ENCODE measurements at places on chromosomes 1 and 21. TPM values are rescaled to one million over a fixed set of nuclear protein-coding genes. Genes with fewer than 3 reads are reported as not detected.

DNA sequence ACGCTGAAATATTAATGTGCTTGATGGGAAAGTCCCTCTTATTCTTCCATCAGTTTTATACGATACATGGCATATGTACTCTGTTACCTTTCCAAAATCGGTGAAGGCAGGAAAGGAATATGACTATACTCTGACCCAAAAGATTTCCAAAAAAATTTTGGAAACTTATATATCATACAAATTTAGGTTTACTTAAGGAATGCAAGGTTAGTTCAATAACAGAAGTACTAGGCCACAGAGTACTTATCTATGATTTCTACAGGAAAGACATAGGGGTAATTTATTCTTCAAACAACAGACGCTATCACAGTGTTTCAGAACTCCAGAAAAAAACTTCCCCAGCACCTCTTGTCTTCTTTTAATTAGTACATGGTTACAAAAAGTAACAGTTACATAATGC lies 84.8 kb downstream of the COP1 start:
- DNase-seq = no peak

DNA sequence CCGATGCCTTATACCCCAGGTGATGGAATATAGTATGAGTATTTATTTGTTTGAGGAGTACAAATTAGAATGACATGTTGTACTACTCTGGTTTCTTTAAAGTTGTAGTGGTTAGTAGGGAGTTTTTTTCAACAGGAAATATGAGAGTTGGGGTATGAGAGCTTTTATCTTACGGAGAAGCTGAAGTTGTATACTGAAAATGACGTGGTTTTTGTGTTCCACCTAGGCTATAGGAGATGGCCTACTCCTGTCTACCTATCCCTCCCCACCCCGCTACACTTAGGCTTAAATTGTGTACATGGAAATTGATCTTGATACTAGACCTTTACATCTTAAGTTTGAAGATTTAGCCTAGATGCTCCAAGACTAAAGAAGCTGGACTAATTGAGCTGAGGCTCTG lies 6.8 kb upstream of the HAX1 start:
- no peak for DNase-seq

GIPC2 gene
- total RNA-seq = 1.5 TPM

DNA sequence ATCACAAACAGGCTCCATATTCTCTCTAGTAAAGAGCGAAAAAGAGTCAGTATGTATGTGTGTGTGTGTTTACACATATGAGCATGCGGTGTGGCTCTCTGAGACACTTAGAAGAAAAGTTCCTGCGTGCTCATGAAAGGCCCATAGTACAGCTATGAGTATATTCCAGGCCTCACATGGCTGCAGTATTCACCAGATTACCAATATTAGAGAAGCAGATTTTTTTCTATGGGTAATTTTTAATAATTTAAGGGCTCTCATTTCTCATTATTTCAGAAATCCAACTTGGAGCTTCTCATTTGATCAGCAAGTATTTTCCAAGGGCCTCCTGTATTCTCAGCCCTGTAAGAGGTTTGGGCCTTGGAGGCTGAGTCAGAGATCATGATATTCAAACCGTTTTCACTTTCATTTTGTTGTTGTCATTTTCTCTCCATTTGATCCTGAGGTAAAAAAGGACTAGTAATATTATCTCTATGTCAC lies 232.9 kb upstream of the SGIP1 start:
- no peak for DNase-seq

LMX1A gene
- not detected for total RNA-seq

PALMD gene
- total RNA-seq = 254 TPM

- DNase-seq = peak; percentile 4
These were observed 85.6 kb downstream of the GREM2 start for GRCh38 chr1:240526312-240526711.

DNA sequence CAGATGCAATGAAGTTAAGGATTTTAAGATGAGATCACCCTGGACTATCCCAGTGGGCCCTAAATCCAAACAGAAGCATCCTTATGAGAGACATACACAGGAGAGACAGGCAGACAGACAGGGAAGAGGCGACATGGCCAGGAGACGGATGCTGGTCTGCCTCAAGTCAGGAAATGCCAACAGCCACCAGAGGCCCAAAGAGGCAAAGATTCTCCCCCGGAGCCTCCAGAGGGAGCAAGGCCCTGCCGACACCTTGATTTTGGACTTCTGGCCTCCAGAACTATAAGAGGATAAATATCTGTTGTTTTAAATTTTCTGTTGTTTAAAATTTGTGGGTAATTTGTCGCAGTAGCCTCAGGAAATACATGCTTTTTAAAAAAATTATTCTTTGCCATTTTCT lies 116.4 kb downstream of the GLIS1 start:
- DNase-seq = no peak

DNA sequence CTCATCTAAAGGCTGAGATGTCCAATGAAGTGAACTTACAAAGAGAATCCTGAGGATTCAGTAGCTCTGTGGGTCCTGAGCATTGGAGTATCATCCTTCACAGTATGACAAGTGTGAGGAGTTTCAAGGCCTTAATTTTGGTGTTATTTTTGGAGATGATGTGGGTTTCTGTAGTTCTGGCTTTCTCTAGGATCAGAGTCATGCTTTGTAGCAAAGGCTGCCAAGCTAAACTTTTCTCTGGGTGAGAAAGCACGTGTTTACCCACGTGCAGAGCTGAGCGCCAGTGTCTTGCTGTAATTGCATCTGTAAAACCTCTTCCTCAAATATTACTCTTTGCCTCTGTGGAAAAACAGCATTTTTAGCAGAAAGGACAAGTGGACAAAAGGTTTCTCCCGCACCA lies 387.8 kb upstream of the LYPLAL1 start:
- peak; percentile 7 for DNase-seq

- DNase-seq = no peak
These were observed 34.4 kb downstream of the WNT4 start for GRCh38 chr1:22108339-22109105.

DNA sequence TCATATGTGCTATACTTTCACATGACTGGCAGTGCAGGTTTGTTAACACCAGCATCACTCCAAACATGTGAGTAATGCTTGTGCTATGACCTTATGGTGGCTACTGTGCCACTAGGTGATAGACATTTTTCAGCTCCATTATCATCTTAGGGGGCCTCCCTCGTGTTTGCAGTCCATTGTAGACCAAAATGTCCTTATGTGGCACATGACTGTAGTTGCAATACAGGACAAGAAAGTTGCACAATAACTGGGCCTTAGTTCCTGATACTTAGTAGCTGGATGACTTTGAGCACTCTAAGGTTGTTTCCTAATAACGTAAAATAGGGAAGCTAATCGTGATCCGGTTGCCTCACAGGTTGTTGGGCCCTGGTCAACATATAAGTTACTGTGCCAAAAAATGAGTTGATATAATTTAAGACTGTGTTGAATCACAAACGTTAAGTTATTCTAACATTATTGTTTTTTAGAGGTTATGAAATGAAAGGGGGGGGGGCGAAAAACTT lies 511 bp upstream of the SNX27 start:
- DNase-seq = peak; percentile 45

LORICRIN gene
- not detected for total RNA-seq

ADCY10 gene
- not detected for total RNA-seq

LACTBL1 gene
- not detected for total RNA-seq

GRCh38 chr1:236480758-236481436 lies 42.9 kb upstream of the LGALS8 start:
- no peak for DNase-seq

- no peak for DNase-seq
These were observed 39.5 kb upstream of the PTBP2 start for GRCh38 chr1:96682056-96682455.

DNA sequence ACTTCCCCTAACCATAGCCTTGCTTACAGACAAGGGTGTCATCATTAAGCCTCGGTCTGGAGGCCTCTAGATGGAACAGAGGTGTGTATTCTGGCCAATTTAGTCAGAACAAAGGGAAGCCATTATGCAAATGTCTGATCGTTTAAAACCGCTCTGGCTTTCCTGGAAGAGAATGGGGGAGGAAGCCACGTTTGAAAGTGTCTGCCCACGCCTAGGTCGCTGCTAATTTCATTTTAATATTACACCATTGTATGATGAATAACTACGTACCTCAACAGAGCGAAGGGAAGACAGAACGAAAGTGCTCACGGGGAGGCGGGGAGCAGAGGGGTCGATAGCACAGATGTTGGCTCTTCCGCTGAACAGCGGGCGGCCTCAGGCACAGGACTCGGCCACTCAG lies 41.1 kb upstream of the CSF3R start:
- DNase-seq = no peak

JAM2 gene
- 2.3 TPM for total RNA-seq

DNA sequence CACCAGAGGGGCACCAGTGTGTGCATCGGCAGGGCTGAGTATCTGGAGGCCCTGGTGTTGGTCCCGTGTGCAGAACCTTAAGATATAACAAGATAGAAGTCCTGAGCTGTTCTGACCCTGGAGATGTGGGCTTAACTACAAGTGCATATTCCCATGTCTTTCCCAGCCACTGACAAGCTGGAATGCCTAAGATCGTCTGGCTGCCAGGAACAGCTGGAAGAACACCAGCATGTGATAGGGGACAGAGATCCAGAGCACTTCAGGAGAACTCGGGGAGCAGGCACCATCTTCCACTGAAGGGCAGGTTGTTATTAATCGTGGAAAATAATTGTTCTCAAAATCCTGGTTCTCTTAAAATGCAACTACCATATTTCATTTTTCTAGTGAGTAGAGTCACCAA lies 419.9 kb upstream of the RUNX1 start:
- DNase-seq = no peak

CAMSAP2 gene
- total RNA-seq = 39.3 TPM

SHCBP1L gene
- total RNA-seq = not detected

DNA sequence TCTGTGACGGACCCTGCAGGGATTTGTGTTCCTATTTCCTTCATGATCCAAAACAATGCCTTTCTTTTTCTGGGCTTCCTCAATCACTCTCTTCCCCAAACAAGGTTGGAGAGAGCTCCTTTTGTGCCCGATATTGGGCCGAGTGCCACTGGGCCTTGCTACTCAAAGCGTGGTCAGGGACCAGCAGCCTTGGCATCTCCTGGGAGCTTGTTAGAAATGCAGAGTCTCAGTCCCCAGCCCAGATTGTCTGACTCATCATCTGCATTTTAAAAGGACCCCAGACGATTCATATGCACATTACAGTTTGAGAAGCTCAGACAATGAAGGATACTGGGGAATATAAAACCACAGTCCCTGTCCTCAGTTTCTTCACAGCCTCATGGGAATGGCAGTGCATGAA lies 19.9 kb downstream of the ADORA1 start:
- no peak for DNase-seq
